Left kidney (tissue), 8 donors: ENCODE measurements at places on chromosomes 13 and 19. TPM values are rescaled to one million over a fixed set of nuclear protein-coding genes. Genes with fewer than 3 reads are reported as not detected.

SUGP2 gene
- polyA plus RNA-seq = 129 TPM

KLF5 gene
- 30.2 TPM for polyA plus RNA-seq

MCOLN1 gene
- 17.0 TPM for polyA plus RNA-seq

CCL25 gene
- polyA plus RNA-seq = 0.15 TPM

SULT2A1 gene
- 0.18 TPM for polyA plus RNA-seq

CEACAM21 gene
- polyA plus RNA-seq = 1.7 TPM

RANBP3 gene
- polyA plus RNA-seq = 72.2 TPM

LGALS7 gene
- polyA plus RNA-seq = 0.70 TPM

CPB2 gene
- 0.27 TPM for polyA plus RNA-seq

PDX1 gene
- not detected for polyA plus RNA-seq

NALCN gene
- polyA plus RNA-seq = 1.6 TPM

CAPS gene
- polyA plus RNA-seq = 21.8 TPM

JAK3 gene
- 4.3 TPM for polyA plus RNA-seq

ZNF71 gene
- polyA plus RNA-seq = 7.8 TPM

RASIP1 gene
- polyA plus RNA-seq = 11.9 TPM

MUC16 gene
- 0.05 TPM for polyA plus RNA-seq

- no peak for DNase-seq
These were observed 27.9 kb downstream of the RCBTB2 start for GRCh38 chr13:48505012-48505411.

DNA sequence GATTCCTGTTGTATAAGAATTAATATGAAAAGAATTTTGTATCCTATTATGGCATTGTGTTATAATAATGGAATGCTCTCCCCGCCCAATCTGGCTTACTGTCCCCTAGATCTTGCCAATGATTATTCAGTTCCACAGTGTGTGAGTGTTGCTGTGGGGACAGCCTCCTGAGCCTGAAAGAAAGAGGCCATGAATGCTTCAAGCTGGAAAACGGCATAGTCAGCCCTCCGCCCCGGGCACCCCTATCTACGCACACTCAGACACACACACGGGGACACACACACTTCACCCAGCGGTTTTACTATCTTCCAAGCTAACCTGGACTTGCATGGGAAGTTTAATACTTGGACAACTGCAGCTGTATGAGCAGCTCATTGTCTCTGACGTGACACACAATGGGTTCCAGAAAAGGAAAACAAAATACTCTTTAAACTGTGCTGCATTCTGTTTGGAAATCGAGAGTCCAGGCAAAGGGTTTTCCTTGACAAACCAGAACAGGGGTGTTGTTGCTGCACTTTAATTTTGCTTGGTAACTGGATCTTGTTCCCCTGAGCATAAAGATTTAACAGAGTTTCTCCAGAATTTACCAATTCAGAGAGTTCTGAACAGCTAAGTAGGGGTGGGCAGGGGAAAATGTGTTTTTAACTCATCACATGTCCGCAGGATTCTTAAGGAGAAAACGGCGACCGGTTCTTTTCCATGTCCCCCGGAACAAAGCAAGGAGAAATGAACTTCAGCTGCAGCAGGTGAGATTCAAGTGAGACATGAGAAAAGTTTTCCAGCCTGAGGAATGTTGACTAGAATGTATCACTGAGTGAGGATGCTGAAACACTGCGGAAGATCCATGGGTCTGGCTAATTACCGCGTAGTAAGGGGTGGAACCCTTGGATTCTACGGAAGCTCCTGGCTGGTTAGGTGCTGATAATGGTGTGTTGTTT is 472.9 kb downstream of the FOXO1 start:
- DNase-seq = no peak

DNA sequence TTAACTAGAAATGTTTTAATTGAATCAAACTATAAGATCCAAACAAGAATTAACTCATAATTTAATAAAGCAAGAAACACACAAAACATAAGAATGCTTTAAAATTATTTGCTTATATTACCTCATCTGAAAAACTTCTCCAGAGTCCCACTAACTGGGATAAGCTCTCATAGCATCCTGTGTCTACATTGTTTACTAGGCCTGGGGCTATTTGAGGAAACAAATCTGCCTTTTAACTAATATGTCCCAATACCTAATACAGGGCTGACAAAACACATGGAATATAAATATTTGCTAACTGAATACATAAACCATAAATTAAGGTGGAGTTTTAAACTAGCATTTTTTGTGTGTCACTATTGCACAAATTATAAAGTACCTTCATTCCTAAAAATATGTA is 1399.8 kb upstream of the SLC10A2 start:
- no peak for DNase-seq

- no peak for DNase-seq
These were observed 1.2 kb downstream of the PIH1D1 start for GRCh38 chr19:49450405-49450804.

- no peak for DNase-seq
These were observed 15.3 kb upstream of the GPR183 start for GRCh38 chr13:99322297-99323103.

DNA sequence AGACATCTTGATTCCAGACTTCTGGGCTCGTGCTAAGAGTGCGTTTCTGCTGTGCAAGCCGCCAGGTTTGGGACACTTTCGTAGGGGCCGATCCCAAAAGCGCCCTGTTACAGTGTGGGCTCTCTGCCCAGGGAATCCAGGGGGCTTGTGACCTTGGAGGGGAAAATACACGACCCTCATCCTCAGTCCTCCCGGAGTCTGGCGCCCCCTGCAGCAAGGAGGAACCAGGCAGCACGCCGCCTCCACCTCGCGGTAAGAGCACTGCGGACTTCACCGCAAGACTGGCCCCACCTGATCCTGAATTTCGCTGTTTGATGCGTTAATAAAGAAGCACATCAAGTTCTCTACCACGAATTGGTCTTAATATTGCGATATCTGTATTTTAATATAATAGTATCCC is 5.2 kb downstream of the POLRMT start:
- DNase-seq = no peak

GRCh38 chr13:112131081-112131712 is 64.2 kb downstream of the SOX1 start:
- no peak for DNase-seq

- no peak for DNase-seq
These were observed 1315.4 kb downstream of the EFNB2 start for GRCh38 chr13:105220063-105220462.

- no peak for DNase-seq
These were observed 122.2 kb downstream of the STOML3 start for GRCh38 chr13:38868399-38868798.

DNA sequence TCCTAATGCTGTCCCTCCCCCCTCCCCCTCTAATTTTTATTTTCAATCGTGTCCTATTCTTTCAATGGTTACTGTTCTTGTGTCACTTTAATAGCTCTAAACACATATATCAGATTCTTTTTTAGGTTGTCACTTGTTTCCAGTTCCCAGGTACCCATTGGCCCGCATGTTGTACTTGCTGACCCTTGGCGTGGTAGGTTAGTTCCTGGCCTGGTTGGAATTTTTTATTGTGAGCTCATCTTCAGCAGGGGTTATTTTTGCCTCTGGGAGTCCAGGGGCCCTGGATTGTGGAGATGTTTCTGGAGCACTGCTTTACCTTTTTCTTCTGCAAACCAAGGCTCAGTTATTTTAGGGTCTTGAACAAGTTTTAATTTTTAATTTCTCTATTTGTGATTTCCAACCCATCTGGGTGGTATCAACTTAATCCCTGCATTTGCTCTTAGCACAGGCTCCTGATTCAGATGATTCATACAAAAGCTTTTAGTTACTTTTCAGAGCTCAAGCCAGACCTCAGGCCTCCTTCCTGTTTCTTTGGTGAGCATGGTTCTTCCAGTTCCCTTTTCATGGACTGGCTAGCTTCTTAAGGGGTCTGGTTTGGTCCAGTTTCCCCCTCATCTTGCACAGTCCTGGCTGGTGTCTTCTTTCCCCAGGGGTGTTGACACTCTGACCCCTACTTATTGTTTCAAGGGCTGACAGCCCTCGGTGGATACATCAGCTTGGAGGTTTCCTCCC is 220.5 kb downstream of the TM9SF2 start:
- DNase-seq = no peak

- DNase-seq = peak; percentile 10
These were observed 201.5 kb upstream of the CSNK1A1L start for GRCh38 chr13:37306778-37307544.

GRCh38 chr19:49838885-49839588 is 11.9 kb upstream of the PTOV1 start:
- no peak for DNase-seq

DNA sequence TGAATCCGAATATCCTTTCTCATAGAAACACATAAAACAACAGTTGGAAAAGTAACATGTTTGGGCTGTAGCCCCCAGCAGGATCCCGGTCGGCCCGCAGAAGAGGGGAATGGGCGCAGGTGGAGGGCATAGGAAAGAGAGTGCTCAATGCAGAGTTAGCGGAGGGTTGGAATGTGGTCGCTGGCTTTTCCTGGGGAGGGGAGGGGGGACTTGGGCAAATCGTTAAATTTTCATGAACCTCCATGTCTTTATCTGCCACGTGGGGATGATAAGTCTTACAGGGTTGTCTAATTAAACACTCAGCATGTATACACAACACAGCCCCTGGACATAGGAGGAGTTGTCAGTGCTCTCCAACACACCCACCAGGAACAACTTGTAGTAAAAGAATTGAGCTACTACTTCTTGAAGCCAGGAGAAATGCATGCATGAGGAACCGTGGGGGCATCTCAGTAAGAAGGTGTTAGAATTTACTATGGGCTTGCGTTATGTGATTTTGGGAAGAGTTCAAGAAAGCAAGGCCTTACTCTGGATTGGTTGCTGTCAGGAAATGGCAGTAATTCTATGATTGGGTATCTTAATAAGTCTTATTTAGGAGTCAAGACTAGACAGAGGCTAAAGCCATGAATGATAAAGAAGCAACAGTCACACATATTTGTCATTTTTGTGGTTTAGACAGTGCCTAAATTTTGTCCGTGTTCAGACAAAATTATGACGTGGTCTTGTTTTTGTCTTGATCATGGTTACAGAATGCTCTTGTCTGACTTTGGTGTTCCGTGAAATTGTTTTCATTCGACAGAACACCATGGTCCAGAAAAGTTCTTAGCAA is 671 bp upstream of the SLC46A3 start:
- no peak for DNase-seq

DNA sequence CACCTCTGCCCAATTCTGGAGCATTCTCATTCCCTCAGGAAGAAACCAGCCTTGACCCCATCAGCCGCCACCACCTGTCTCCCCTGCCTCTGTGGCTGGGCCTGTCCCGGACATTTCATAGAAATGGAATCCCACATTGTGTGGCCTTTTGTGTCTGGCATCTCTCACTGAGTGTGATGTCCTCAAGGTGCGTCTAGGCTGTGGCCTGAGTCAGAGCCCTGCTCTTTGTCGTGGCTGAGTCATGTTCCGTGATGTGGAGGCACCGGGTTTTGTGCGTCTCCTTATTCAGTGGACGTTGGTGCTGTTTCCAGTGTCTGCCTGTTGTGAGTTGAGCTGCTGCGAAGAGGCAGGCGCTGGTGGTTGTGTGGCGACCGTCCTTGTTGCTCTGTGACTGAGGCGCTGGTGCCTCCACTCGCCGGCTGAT is 3.5 kb downstream of the FZR1 start:
- DNase-seq = no peak

DNA sequence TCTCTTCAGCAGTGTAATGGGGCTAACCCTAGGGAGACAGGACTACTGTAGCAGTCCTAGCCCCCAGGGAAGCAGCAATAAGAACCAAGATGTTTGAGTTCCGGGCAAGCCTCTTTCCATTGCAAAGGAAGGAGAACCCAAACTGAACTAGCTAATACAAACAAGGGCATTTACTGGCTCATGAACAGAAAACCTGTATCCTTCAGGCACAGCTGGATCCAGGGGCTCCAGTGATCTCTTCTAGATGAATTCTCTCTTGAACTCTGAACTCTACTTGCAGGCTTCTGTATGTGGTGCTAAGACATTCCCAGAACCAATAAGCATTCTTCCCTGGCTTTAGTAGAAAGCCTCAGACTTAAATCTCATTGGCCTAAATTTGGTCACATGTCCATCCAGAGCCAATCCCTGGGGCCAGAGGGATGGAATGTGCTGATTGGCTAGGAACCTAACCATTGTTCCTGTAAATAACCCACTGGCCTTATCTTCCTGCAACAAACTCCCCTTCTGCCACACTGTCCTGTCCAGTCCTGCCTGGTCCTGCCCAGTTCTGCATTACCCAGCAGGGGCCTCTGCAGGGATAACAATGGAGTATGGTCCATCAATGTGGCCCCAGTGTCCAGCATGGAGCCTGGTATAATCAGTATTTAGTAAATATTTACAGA is 3.9 kb upstream of the PODNL1 start:
- no peak for DNase-seq

DNA sequence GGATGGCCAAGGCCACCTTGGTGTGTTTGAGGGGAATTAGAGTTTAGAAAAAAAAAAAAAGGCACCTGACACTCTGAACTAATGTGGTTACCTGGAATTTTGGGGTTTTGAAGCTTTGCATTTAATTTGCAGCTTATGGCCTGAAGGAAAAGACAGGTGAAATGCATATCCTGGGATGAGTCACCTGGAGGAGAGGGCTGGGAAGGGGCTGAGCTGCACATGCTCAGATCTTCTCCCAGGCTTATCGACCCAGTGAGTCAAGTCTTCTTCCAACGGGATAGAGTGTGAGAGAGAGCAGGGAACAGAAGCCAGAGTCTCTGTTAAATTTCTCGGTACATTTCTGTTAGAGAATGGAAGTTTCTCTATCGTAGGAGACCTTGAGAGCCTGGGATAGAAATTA is 29.7 kb upstream of the ALOX5AP start:
- DNase-seq = no peak

- no peak for DNase-seq
These were observed 1.6 kb downstream of the TTYH1 start for GRCh38 chr19:54416695-54417491.

DNA sequence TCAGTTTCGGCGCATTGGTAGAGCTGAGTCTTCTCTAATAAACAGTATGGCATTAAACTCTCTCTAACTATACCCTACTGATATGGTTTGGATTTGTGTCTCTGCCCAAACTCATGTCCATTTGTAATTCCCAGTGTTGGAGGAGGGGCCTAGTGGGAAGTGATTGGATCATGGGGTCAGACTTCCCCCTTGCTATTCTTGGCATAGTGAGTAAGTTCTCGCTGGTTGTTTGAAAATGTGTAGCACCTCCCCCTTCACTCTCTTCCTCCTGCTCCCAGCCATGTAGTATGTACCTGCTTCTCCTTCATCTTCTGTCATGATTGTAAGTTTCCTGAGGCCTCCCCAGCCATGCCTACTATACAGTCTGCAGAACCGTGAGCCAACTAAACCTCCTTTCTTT is 682.7 kb upstream of the ARGLU1 start:
- DNase-seq = no peak

DNA sequence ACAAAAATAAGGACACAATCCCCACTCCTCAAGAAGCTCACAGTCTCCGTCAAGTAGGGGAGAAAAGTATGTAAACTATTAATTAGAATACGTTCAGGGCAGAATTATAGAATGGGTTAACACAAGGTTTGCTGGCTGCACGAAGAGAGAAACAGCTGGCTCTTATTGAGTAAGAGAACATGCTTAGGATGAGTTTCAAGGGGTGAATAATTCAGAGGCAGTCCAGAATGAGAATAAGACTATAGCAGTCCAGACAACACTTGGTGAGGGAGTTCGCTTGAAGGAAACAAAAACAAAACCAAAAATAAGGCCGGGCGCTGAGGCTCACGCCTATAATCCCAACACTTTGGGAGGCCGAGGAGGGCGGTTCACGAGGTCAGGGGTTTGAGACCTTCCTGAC is 61.9 kb downstream of the THSD1 start:
- no peak for DNase-seq

GRCh38 chr19:9640956-9641355 is 19.9 kb upstream of the ZNF561 start:
- DNase-seq = no peak
